ENCODE measurements at places on chromosomes 4 and X. TPM values are rescaled to one million over a fixed set of nuclear protein-coding genes. Genes with fewer than 3 reads are reported as not detected.

GRCh38 chr4:145739845-145740244, 59.9 kb downstream of the C4orf51 start:
- DNase-seq: peak; percentile 69

GRCh38 chr4:71293705-71294104, 45.1 kb upstream of the SLC4A4 start:
- DNase-seq: peak; percentile 78

The CCNA2 gene
- 106 TPM for total RNA-seq

DNA sequence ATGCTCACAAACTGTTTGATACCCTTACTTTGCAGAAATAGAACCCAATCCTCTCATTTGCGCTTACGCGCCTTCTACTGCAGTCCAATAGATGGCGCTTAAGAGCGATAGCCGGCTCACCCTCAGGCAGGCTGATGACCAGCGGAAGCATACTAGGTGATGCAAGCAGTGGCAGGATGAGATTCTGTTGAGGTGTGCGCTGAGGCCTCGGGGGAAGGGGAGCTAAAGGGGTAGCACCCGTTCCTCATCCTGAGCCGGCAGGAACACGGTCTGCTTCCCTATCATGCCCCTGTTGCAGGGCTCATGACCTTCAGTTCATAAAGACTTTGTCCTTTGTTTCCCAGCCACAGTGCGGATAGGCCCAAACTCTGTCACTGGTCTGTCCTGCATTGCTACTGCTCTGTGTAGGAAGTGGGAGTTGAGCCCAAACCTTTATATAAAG, 628.9 kb downstream of the TLL1 start:
- DNase-seq: no peak

The SLC34A2 gene
- total RNA-seq: not detected

DNA sequence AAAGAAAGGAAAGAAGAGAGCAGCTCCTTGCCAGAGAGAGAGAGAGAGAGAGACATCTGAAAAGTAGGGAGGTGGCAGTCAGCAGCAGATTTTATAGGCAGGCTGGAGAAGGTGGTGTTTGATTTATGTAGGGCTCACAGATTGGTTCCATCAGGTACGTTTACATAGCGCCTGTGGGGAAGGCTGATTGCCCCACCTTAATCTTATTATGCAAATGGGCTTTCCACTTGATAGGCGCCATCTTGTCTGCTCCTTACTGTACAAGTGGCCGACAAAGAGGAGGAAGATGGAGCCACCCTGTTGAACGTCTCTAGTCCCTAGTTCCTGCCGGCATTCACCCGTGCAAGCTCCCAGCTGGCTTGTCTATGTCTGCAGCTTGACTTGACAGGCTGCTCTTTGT, 49.1 kb upstream of the DHRSX start:
- DNase-seq: no peak

The SLC9B1 gene
- total RNA-seq: not detected

DNA sequence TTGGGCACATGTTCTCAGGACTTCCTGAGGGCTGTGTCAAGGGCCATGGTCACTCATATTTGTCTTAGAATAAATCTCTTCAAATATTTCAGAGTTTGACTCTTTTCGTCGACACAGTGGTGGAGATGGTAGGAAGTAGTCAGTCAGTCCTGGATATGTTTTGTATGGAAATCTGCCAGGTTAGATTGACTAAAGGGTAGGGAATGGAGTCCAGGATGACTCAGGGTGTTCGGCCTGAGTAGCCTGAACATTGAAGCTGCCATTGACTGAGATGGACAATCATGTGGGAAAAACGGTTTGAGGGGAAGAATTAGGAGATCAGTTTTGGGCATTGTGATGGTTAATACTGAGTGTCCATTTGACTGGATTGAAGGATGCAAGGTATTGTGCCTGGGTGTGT, 177.1 kb upstream of the CENPE start:
- peak; percentile 29 for DNase-seq

DNA sequence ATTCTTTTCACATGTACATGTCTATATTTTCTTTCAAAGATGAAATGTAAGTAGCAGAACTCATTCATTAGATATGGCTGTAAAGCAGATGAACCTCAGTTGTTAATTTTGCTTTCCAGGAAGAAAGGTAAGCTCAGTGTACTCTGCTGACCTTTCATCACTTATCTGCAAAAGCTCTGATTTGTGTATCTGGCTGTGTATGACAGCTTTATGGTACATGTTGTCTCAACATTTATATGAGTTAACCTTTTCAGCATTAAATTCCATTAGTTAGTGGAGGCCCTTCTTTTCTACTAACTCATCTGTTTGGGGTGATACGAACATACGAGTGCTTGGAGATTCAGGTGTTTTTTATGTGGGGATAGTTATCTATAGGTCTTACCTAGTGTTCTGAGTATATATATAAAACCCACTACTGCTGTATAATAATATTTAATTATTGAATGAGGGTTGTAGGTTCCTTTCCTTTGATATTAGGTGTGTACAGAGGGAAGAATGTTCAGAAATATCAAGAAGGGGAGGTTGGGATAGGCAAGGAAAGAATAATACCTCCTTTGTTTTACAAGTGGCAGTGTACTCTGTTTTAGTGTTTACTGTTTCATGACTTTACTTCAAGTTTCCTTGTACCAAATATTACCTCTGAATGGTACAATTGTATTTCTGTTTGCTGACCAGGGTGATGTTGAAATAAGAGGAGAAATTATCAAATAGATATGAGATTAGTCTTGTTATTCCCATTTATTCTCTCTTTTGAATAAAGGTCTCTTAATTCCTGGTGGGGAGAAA, 395.5 kb downstream of the ARHGAP24 start:
- no peak for DNase-seq

- no peak for DNase-seq
Observed at GRCh38 chr4:137310166-137310565, 222.1 kb downstream of the PCDH18 start.

- no peak for DNase-seq
Observed at GRCh38 chr4:37816006-37816405, 10.5 kb upstream of the PGM2 start.

DNA sequence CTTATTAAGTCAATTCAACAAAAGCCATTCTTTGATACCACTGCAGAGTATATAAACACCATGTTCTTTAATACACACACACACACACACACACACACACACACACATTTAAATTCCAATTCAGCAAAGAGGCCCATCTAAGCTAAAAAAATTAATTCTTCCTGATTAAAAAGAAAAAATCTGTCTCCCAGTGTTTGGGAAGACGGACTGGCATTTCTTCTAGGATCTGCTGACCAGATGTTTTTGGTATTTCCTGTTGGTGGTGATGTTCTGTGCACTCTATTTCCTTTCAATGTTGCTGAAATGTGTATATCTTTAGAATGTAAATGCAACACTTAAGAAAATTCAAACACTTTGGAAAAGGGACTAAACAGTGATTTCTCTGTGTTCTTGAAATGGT, 243.8 kb downstream of the THOC2 start:
- DNase-seq: no peak

The MAGEC3 gene
- not detected for total RNA-seq

DNA sequence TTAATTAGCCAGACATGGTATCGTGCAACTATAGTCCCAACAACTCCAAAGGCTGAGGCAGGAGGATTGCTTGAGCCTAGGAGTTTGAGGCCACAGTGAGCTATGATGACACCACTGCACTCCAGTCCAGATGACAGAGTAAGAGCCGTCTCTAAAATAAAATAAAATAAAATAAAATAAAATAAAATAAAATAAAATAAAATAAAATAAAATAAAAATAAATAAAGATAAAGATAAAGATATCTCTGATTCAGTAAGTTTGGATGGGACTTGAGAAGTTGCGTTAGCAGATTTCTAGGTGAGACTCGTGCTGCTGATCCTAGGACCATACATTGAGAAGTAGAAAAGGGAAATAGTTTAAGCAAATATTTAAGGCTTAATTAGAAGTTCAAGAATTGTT, 254.8 kb upstream of the FAM241A start:
- DNase-seq: no peak

The CXCL11 gene
- total RNA-seq: not detected

DNA sequence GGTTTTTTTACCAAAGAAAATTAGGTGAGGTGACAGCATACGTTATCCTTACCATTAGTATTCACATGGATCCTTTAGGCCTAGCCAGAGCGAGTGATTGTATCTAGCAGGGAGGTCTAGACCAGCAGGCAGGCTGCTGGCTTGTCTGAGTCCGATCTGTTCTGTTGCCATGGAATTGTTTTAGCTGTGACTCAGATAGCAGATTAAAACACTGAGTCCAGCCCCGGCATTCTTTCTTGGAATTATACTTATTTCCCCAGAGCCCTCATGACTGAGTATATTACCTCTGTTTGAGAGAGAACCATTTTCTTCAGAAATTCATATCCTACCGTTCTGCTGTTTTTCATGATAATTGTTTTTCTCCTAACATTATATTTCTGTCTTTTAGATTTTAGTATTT, 37.4 kb downstream of the OCRL start:
- peak; percentile 11 for DNase-seq

GRCh38 chr4:98421111-98421510, 159.9 kb downstream of the RAP1GDS1 start:
- peak; percentile 6 for DNase-seq

DNA sequence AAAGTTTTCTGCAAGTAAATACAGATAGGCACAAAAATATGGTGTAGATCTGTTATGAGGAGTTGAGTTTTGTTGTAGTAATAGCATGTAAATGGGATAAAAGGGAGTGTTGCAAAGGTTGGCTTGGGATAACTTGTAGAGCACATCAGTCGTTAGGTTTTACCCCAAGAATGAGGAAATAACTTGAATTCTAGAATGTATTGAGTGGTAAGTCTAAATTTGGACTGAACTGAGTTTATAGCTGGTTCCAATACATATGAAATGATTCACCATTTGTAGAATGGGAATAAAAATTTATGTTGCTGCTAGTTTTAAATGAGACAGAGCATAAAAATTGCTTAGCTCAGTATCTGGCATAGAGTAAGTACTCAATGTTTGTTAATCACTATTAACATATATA, 719.2 kb downstream of the FSTL5 start:
- DNase-seq: no peak

- no peak for DNase-seq
Observed at GRCh38 chrX:54785901-54786300, 12.2 kb downstream of the ITIH6 start.

DNA sequence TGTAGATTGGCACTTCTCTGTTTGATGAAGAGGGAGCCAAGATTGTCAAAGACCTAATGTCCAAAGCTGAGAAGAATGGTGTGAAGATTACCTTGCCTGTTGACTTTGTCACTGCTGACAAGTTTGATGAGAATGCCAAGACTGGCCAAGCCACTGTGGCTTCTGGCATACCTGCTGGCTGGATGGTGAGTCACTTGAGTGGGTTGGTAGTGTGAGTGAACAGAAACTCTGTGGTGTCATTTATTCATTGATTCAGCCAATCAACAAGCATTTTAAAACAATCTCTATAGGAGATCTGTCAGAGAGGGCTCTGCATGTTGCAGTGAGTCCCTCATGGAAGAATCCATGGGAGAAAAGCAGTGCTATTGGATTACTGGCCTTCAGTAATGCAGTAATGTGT, 16.3 kb downstream of the TAF9B start:
- DNase-seq: no peak

DNA sequence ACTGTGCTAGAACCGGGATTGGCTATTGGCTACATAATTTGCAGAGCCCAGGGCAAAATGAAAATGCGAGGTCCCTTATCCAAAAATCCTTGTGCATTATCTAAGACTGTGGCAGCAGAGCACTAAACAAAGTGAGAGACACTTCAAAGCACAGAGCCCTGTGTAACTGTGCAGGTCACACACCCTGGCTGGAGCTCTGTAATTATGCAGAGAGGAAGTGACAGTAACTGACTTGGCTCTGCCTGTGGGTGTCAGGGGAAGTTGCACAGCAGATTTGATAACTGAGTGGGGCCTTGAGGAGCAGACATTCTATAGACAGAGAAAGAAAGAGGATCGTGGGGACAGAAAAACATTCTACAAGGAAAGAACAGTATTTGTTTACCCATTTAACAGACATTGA, 173.5 kb upstream of the FMR1 start:
- DNase-seq: no peak

- no peak for DNase-seq
Observed at GRCh38 chr4:122701061-122701460, 31.4 kb upstream of the BBS12 start.

GRCh38 chr4:40197879-40198689, 1.3 kb downstream of the RHOH start:
- DNase-seq: no peak

GRCh38 chrX:47483306-47484268, 565 bp upstream of the ZNF41 start:
- peak; percentile 25 for DNase-seq

Data from Caki2 (cell line).